T-helper 2 cell treated with Interferon-gamma antibody and Interleukin-4, amounts not matched to agents 5 μg/mL and 100 μg/mL, for 36 hours (primary cell): ENCODE measurements at places on chromosomes 2 and 18.

GRCh38 chr2:17576802-17577201 lies 36.3 kb downstream of the VSNL1 start:
- no peak for DNase-seq

DNA sequence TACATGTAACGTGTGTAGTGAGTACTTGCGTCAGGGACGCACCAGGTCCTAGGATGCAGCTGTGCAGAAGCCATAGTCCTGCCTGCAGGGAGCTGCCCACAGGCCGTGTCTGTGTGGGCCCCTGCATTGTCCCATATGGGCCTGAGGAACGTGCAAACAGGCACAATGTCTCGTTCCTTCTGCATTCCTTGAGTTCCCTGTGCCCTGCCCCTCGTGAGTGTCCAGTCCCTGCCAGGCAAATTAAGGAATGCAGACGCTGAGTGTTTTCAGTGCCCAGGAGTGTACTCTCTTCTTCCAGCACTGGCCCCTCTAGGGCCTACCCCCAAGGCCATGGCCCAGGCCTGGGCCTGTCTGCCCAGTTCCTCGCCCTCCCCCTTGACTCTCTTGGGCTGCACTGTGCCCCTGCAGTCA lies 61.8 kb downstream of the FAM168B start:
- no peak for DNase-seq

DNA sequence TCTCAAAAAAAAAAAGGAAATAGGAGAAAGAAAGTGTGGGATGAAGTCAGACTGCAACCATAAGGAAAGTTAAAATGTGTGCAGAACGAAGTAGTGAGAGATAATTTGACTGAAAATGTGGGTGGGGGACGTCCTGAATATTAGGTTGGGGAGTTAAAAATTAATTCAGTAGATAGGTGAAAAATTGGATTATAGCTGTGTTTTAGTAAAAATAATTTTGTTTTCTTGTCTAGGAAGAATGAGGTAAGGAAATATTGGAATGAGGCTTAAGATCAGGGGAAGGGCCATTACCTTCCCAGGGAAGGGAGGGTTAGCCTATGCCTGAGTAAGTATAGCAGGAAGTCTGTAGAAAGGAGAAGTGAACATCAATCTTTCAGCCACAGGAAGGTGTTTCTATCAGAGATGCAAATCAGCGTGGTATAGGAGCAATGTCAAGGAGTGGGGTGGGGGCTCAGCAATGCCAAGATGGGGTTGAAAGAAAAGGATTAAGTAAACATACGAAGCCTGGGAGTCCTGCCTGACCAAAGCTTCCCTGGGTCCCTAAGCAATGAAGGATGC lies 250.9 kb downstream of the PIEZO2 start:
- no peak for DNase-seq

DNA sequence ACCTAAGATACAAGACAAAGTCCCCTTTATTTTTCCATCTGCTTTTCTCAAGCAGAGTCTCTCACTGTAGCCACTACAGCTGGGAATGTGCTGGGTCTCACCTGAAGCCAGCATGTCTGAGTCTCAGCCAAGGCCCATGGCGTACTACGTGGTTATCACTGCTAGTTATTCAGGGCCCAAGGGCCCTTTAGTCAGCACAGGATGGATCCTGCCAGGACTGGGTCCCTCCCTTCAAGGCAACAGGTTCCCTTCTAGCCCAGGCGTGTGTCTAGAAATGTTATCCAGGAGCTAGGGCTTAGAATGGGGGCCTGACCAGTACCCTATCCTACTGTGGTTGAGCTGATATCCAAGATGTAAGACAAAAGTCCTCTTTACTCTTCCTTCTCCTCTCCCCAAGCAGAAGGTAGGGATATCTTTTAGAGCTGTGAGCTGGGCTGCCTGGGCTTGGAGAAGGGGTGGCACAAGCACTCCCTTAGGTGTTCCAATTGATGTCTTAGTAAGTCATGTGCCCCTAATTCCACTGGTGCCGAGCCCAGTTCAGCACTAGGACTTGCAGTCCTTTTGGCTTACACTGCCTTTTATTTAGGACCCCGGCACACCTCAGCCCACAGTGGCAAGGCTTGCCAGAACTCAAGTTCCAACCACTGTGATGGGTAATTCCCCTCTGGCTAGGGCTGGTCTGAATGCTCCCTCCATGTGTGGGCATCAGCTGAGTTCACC lies 17.7 kb downstream of the VPS54 start:
- no peak for DNase-seq

DNA sequence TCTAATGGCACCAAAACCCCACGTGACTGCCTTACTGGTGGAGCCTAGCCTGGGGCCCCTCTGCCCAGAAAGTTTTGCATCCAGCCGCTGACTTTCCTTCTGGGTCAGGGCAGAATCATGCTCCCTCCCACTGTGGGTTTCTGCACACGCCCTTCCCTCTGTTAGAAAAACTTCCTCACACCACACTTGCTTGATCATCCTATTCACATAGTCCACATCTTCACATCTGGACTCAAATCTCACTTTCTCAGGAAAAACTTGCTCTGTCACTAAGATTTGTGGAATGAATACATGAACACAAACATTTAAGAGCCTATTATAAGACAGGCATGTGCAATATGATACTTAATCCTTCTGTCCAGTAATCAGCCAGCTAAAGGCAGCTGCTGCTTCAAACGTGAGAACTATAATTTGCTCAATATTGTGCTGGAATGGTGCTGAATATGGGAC lies 274.7 kb downstream of the RND3 start:
- DNase-seq: no peak

DNA sequence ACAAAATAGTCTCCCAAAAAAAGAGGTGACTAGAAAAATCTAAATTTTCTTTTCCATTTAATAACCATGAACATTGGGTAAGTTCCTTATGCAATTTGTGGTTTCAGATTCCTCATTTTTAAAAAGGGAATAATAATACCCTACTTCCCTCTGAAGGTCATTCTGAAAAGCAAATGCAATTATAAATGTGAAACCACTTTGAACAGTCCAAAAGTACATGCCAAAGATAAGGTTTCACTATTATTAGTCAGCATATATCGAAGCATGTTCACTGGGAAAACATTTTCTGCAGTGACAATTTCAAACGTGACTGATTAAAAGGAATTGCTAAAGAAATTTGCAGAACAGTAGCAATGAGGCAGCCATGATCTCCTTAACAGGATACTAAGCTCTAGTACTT lies 100.1 kb upstream of the RNF152 start:
- no peak for DNase-seq

- no peak for DNase-seq
Observed at GRCh38 chr2:27356056-27356381, 545 bp downstream of the GTF3C2 start.

DNA sequence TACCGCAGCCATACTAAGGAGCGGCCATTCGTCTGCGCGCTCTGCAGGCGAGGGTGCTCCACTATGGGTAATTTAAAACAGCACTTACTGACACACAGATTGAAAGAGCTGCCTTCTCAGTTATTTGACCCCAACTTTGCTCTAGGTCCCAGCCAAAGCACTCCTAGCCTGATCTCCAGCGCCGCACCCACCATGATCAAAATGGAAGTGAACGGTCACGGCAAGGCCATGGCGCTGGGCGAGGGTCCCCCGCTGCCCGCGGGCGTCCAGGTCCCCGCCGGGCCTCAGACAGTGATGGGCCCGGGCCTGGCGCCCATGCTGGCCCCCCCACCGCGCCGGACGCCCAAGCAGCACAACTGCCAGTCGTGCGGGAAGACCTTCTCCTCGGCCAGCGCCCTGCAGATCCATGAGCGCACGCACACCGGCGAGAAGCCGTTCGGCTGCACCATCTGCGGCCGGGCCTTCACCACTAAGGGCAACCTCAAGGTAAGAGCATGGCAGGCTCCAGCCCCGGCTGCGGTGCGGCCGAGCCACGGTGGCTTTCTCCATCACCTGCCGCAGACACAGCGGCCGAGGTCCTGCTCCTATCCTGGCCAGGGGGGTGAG lies 15.5 kb downstream of the SALL3 start:
- no peak for DNase-seq

GRCh38 chr18:7394050-7394659 lies 163.3 kb downstream of the LRRC30 start:
- DNase-seq: no peak

- DNase-seq: no peak
Observed at GRCh38 chr2:42835577-42836371, 43.4 kb upstream of the HAAO start.

DNA sequence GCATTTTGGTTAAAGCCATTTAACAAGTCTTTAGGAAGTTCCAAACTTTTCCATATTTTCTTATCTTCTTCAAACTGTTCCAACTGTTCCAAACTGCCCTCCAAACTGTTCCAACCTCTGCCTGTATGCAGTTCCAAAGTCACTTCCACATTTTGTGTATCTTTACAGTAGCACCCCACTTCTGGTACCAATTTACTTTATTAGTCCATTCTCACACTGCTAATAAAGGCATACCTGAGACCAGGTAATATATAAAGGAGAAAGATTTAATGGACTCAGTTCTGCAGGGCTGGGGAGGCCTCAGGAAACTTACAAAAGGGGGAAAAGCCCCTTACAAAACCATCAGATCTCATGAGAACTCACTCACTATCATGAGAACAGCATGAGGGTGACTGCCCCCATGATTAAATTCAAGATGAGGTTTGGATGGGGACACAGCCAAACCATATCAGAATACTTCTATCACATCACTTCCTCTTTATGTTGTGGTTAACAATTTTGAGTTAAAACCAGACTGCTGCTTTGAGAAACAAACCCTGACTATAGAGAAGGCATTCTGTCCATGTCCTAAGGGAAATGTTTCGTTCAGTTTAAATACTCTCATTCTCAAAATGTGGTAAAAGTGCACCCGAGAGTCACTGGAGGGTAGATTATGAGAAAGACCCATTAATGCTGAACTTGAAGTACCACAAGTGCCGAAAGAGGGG lies 11.0 kb downstream of the IL18R1 start:
- DNase-seq: peak; percentile 42
